NCI-H1092 (cell line): ENCODE measurements at places on chromosomes 4 and X.

DNA sequence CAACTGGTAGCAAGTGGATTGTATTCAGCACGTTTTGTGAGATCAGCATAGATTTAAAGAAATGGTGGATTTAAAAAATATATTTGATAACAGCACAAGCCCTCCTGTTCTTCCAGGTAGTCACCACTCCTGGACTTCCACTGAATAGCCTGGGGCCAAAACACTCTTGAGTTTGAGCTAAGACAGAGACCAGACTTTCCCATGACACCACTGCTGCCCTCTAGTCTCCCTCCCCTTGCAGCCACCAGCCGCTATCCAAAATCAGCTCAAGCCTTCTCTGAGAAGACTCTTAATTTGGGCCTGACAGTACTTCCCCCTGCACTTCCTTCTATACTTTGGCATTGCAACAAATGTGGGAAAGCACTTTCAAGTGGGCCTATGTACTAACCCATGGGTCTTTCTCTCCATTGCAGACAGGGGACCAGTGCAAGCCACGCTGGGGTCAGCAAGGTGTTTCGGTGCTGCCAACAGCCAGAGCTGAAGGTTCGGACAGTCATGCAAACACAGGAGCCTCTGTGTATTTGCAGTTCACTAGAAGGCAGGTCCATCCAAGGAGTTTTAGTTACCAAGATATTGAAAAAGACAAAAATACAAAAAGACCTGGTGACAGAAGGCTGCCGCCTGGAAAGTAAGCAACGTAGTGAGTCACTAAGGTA lies 40.5 kb upstream of the KLHL13 start:
- no peak for DNase-seq

DNA sequence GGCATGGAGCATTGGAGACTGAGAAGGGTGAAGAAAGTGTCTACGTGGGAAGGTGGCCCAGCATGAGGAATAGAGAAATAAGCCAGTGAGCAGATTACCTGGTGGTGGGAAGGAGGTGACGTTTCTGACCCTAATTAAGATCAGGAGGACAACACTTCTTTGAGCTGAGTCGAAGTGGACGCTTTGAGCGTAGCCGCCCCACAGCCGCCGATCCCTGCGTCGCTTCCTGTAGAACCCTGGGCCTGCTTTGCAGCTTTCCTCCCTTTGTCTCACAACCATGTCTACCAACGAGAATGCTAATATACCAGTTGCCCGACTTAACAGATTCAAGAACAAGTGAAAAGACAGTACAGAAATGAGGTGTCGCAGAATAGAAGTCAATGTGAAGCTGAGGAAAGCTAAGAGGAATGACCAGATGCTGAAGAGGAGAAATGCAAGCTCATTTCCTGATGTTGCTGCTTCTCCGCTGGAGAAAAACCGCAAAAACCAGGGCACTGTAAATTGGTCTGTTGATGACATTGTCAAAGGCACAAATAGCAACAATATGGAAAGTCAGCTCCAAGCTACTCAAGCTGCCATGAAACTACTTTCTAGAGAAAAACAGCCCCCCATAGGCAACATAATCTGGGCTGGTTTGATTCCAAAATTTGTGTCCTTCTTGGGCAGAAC lies 6.4 kb upstream of the ANTXR2 start:
- no peak for DNase-seq

- no peak for DNase-seq
Observed at GRCh38 chr4:181890031-181890430, 353.2 kb upstream of the TENM3 start.

DNA sequence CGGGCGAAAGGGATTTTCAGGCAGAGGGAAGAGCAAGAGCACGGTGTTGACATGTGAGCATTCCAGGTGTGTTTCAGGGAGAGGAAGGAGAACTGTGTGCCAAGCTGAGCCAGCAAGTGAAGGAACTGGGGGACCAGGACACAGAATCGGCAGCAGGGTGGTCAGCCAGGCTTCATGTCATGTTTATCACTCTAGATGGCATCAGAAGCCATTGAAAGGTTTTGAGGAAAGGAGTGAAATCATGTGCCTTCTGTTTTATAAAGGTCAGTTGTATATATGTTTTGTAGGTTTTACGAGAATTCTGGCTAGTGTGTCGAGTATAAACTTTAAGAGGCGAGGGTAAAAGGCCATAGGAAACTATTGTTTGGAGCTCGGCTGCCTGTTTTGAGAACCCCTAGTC lies 682.3 kb downstream of the TRIML1 start:
- no peak for DNase-seq

- no peak for DNase-seq
Observed at GRCh38 chr4:132387060-132387459, 762.0 kb upstream of the PCDH10 start.

DNA sequence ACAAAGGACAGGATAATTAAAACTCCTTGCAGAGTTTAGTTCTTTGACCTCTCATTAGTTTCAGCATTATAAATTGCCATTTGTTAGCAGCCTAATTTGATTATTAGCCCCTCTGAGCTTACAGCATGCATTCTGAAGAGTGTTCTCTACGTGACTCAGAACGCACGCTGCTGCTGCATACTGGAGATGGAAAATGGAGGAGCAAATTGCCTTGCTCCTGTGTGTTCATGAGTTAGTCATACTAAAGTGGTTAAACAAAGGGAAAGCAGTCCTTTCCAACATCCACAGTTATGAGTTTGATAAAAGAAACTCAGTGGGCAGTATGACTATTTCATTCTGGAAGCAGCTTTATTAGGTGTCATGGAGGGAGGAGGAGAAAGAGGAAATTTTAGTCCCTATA lies 922.5 kb downstream of the RPA4 start:
- no peak for DNase-seq

DNA sequence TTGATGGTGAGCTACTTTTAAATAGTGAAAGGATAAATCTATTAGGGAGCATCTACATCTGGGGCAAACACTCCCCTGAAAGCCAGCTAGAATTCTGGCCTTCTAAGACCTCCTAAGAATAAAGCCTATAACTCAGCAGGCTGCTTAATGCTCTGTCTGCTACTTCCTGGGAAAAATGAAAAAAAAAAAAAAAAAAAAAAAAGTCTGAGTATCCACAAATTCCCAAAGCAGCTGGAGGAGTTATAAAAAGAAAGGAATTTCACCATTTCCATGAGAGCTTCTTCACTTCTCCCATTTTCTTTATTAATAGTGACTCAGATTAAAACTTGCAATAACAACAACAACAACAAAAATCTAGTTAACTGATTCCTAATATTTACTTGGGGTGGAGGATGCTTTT lies 511.2 kb downstream of the INPP4B start:
- DNase-seq, result no peak

DNA sequence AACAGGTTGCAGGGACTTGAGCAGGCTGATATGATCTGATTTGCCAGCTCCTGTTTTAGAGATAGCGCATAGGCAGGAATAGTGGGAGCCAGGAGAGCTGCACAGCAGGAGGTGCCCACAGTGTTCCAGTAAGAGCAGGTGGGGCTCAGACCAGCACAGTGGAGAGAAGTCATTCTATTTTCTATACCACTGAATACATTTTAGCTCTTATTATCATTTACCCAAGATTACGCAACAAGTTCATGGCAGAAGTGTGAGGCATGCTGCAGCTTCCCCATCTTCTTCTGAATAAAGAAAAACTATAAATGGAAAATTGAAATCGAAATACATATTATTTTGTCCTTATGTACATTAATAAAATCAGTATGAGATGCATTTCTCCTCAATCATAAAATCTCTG lies 114.7 kb upstream of the EDNRA start:
- no peak for DNase-seq

GRCh38 chr4:2962614-2963174 lies 512 bp downstream of the NOP14 start:
- DNase-seq, result peak; percentile 57

- no peak for DNase-seq
Observed at GRCh38 chr4:83132065-83132464, 17.5 kb upstream of the PLAC8 start.

GRCh38 chrX:66042307-66043077 lies 2.6 kb upstream of the VSIG4 start:
- no peak for DNase-seq

- no peak for DNase-seq
Observed at GRCh38 chr4:169115897-169116254, 105.8 kb upstream of the CBR4 start.

DNA sequence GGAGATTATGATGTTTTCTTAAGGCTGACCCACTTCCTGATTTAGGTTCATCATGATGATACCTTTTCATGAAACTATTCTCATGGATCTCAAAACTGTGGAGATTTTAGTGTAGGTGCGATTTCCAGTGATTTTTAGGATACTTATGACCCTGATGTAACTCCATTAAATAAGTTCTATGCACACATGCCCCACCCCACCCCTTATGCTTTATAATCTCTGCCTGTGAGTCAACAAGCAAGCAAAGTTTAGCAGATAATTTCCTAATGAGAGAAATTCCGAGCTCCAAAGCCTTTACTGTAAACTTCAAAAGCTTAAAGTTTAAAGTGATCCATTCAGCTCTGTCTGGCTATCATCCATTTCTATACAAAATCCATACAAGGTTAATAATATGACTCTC lies 56.4 kb downstream of the C4orf33 start:
- no peak for DNase-seq

DNA sequence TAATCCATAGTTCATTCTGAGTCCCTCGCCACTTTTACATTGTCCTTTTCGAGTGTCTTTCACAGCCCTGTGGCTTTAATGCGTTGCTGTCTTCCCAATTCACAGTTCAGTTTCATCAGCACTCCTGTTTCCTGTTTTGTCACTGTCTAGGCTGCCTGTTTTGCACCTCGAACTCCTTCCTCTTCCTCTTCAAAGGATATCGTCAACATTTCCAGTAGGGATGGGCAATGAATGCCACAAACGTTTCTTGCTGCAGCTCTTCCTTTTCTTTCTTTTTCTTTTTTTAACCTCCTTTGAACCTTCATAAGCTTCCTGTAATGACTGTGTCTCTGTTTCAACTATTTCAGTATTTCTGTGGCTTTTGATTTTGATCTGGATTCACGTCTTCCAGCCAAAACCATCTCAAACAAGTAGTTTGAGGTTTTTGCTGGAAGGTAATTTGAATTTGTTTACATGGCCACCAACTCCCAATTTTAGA lies 105.4 kb downstream of the ANXA3 start:
- no peak for DNase-seq

GRCh38 chr4:36249610-36250009 lies 5.3 kb upstream of the ARAP2 start:
- no peak for DNase-seq

GRCh38 chr4:38512840-38513239 lies 151.2 kb upstream of the KLF3 start:
- no peak for DNase-seq

DNA sequence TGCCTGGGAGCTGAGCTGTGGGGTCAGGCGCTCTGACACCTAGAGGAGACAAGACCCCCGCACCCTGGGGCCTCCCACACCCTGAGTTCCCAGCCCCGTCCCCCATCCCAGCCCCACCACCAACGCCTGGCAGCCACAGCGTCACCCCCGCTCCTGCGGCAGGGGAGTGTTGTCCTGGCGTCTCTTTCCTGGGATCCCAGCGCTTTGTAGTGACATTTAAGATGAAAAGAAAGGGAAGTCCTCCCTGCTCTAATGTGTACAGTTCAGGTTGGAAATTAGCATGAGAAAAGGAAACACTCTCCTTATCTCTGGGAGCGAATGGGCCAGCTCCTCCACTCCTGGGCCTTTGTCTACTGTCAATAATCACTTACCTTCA lies 112.1 kb downstream of the FAM53A start:
- no peak for DNase-seq

GRCh38 chrX:110383414-110383813 lies 24.8 kb downstream of the RTL9 start:
- no peak for DNase-seq

- DNase-seq, result no peak
Observed at GRCh38 chrX:135541351-135541750, 20.9 kb downstream of the INTS6L start.

DNA sequence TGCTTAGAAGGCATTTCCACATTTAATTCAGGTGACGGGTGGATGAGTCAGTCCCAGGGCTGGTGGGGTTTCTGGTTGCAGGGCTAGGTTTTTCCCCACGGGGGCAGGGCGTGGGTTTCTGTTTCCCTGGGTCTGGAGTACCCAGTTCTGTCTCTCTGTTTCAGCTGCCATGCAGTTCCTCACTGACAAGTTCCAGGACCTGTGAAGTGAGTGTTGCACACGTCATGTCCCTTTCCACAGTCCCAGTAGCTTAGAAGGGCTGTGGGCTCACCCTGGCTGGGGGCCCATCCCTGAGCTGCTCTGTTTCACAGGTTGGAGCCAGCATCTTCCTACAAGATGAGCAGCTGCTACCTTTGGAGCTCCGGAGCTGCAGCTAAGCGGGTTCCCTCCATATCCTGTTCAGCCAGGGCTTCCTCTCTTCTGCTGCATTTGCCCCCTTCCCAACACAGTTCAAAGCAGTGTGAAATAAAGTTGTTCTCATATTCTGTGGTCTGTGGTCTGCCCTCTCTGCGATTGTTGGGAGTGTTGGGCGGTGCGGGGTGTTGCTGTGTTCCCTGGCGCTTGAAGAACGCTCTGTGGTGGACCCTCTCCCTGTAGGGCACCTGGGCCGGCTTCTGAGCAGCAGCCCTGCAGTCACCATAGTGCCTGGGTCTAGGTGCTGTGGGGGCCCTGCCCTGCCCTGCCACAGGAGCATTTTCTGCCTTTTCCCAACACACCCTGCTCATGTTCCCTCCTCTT lies 3.9 kb downstream of the LOC101059915 start:
- no peak for DNase-seq

GRCh38 chrX:13607996-13608365 lies 38.6 kb downstream of the EGFL6 start:
- DNase-seq, result no peak

DNA sequence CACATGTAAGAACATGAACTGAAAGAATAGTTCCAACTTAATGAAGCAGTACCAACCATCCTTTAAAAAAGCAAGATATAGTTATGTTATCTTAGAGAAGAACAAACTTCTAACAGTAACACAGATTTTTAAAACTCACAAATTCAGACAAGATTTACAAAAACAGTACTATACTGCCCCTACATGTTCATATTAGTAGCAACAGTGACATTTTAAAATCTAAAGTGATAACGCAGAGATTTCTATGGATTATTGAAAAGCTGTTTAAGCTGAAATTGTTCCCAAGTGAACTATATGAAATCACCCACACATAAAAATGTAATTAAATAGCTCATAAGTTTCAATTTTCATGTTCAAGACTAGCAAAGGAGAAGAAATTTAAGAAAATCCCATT lies 166.0 kb downstream of the FBXW7 start:
- DNase-seq, result no peak

DNA sequence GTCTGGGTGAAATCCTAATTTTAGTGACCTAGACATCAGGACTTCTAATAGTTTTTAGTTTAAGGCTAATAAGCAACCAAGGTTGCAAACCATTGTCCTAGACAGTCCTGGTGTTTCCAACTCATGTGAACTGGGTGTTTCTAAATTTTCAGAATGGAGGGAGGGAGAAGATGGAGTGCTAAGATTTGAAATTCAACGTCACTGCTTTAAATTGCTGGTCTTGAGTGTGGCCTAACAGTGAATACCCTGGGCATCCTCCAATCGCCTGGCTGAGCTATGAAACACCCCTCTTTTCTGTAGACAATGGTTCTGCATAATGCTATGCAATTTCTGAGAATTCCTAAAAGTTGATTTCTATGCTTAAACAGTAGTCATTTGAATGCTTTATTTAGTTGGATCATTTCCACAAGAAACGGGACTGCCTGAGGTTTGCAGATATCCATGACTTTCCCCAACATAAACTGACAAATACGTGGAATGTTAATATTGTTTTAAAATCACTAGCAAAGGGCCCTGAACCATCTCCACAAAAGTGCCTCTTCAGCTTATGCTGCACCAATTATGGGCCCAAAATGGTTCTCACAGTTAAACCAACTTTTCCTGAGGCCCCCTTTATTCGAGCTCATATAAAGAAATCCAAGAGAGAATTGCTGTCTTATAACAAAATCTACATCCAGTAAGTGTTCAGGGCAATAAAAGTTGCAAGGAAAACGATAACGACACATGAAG lies 1.1 kb downstream of the FBXL5 start:
- DNase-seq, result no peak
